ENCODE measurements at places on chromosomes 1 and 21. TPM values are rescaled to one million over a fixed set of nuclear protein-coding genes. Genes with fewer than 3 reads are reported as not detected.

Gene LEFTY1
- not detected for total RNA-seq

Gene AMY1B
- total RNA-seq: not detected

Gene LYPD8
- not detected for total RNA-seq

Gene SPSB1
- total RNA-seq: 14.9 TPM

Gene TRIM46
- 1.3 TPM for total RNA-seq

Gene SPRR2G
- total RNA-seq: not detected

Gene EPHA10
- not detected for total RNA-seq

Gene TSPEAR
- not detected for total RNA-seq

Gene ATP1A4
- not detected for total RNA-seq

Gene MYBPH
- total RNA-seq: 1.0 TPM

Gene PPIE
- total RNA-seq: 28.8 TPM

Data from cardiac ventricle fibroblast (primary cell).